ENCODE measurements at places on chromosomes 3 and 15.

GRCh38 chr3:66692766-66693150 lies 191.9 kb upstream of the LRIG1 start:
- no peak for DNase-seq

DNA sequence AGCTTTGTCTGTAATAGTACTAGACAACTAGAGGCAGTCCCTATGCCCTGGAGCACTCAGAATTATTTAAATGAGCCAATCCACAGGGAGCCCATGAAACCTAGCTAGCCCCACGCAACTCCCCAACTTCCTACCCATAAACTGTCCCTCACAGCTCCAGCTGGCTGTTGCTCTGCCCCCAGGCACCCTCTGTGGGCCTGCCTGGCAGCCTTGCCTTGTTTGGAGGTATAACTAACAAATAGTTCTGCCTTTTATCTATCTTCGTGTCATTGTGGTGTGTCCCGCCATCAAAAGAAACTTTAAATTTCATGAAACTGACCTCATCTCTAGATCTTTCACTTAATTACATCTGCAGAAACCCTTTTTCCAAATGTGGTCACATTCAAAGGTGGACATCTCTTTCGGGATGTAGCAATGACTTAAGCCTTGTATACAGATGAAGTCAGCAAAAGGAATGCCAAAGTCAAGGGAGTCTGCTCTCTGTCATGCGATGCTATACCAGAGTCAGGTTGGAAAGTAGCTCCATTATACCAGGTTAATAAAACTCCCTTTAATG lies 1.8 kb upstream of the RTP3 start:
- DNase-seq: no peak

- no peak for DNase-seq
Measured at GRCh38 chr15:51697163-51697562, 15.9 kb downstream of the SCG3 start.

GRCh38 chr3:58384381-58385090 lies 49.1 kb downstream of the PDHB start:
- no peak for DNase-seq

GRCh38 chr3:17745301-17745700 lies 2.9 kb upstream of the TBC1D5 start:
- no peak for DNase-seq

DNA sequence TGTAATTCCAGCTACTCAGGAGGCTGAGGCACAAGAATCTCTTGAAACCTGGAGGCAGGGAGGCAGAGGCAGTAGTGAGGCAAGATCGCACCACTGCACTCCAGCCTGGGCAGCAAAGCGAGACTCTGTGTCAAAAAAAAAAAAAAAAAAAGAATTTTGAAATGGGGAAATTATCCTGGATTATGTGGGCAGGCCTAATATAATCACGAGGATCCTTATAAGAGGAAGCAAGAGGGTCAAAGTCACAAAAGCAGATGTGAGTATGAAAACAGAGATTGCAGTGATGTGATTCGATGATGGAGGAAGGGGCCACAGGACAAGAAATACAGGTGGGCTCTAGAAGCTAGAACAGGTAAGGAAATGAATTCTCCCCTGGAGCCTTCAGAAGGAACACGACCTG lies 159.6 kb downstream of the LEKR1 start:
- DNase-seq: no peak

GRCh38 chr15:84981711-84982300 lies at the start of gene PDE8A:
Gene PDE8A (plus strand): TSS chr15:84981856. CDS start chr15:84982163, 307 bp downstream.
- DNase-seq: peak; percentile 57
